ENCODE measurements at places on chromosomes 7 and 10.

- DNase-seq = no peak
Observed at GRCh38 chr10:49220679-49221078, 32.5 kb upstream of the TMEM273 start.

- DNase-seq = no peak
Observed at GRCh38 chr7:108592646-108593201, 23.1 kb downstream of the DNAJB9 start.

- no peak for DNase-seq
Observed at GRCh38 chr10:103967448-103968071, 620 bp downstream of the SLK start.

DNA sequence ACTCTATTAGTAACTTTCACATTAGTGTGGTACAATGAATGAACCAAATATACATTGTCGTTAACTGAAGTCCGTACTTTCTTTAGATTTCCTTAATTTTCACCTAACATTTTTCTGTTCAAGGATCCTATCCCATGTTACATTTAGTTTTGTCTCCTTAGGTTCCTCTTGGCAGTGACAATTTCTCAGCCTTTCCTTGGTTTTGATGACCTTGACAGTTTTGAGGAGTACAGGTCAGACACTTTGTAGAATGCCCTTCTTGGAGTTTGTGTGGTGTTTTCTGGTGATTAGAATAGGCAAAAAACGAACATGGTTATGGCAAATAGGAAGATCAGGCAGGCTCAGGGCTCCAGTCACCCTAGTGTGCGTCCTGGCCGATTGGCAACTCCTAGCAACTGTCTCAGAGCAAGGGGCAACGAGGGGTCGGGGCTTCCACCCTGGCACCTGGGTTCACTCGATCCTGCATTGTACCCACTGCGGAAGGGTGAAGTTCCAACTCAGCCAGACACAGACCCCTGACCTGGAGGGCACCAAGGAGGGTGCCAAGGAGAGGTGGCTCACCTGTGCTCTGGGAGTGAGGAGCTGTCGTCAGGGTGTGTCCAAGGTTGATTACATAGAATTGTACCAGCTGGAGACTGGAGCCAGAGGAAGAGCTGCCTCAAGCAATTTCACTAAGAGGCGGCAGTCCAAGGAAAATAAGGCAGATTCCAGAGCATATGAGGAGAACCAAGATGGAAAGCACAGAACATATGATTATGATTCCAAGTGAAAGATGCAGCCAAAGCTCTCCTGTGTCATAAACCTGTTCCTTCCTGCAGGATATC is 37.5 kb downstream of the PAPSS2 start:
- DNase-seq = no peak

GRCh38 chr10:47404446-47404845 is 20.4 kb upstream of the ZNF488 start:
- DNase-seq = no peak

GRCh38 chr7:96017877-96018276 is 245.5 kb downstream of the DYNC1I1 start:
- DNase-seq = no peak

- DNase-seq = no peak
Observed at GRCh38 chr7:150980663-150981062, 2.5 kb upstream of the KCNH2 start.

DNA sequence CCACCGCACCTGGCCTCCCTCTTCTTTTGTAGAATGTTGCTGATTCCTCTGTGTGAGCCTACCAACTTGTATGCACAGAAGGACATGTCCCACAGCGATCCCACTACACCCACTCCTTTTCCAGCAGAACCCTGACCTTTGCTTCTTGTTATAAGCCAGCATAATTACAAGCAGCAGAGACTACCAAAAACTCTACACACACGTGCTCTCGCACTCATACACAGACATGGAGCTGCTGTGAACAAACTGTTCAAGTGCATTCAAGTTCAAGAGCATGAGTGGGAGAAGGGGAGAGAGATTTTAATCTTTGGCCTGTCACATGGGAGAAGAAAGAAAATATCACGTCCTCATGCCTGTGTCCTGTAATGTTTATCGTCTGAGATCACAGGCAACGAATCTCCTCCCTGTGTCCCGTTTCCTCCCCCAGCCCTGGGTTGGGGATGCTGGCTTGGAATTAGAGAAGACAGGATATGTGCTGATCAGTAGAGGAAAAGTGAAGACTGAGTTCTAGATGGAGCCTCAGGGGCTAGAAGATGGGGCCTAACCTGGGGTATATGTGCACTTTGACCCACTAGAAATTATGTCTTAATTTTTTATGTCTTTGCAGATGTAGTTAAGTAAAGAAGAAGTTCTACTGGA is 79.6 kb downstream of the NHLRC2 start:
- DNase-seq = no peak

DNA sequence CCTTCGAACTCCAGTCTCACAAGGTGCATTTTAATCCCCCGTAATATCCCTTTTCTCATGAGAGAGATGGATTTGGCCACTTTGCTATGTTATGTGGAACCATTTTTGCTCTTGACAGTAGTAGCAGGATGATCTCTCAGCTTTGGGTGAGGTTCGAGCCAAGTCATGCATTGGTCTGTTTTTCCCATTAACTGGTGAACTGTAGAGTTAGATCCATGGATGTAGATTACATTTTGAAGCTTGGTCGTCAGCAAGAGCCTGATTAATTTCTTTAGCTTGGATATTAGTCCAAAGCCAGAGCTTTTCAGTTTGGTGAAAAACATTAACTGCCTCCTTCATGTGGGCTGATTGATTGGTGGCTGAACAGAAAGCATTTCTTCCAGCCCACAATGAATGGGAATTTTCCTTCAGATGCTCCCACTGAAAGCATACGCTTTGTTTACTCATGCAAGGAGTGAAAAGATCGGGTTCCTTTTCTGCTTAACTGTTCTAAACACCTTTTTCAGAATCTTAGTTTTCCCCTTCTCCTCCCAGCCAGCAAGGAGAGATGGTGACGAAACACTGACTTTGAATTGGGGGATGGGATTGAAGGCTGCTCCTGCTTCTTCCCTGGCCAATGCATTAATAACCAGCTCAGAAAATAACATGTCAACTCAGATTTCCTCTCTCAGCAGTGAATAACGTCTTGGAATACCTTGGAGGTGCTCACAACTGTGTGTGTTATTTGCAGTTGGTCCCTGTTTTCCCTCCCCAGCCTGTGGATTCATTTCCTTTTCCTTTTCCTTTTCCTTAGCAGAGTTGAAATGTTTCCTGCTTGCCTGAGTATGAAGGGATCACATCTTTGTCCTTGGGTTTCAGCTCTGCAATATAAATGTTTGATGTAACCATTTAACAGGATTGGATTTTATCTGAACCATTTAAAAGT is 351.8 kb upstream of the FZD8 start:
- no peak for DNase-seq

DNA sequence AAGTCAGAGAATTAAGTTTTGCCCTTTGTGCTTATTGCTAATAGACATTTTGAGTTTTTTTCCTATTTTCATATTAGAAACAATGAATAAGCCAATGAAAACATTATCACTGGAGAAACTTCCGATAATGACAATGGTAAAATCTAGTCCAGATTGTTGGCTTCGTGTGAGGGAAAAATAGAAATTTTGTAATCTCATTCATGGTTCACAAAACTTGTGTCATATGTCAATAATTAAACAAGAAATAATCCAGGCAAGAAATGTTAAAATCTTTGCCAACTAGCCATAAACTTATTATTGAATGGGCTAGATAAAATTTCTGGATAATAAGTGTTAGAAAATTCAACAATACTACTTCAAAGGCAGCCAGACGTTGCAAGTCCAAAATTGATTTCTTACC is 36.6 kb downstream of the RNLS start:
- DNase-seq = no peak

GRCh38 chr10:69089638-69090599 is 2.0 kb downstream of the SRGN start:
- no peak for DNase-seq

DNA sequence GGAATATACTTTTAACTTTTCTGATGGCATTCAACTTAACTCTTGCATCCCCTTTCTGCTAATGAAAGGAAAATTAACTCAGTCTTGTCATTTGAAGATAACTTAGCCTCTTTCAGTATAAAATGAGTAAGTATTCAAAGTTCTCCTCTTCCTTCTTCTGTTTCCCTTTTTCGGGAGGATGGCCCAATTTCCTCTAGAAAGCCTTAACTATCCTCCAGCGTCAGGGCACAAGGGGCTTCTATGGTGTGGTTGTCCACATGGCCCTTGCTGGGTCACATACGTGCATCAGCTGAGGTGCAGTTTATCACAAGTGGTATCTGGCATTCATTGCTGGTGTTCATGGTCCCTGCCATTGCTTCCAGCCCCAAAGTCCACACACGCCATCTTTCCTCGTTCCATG is 17.8 kb upstream of the GSAP start:
- no peak for DNase-seq

GRCh38 chr7:44338600-44338999 is 13.2 kb upstream of the CAMK2B start:
- no peak for DNase-seq

- no peak for DNase-seq
Observed at GRCh38 chr7:13904007-13904406, 85.5 kb downstream of the ETV1 start.

DNA sequence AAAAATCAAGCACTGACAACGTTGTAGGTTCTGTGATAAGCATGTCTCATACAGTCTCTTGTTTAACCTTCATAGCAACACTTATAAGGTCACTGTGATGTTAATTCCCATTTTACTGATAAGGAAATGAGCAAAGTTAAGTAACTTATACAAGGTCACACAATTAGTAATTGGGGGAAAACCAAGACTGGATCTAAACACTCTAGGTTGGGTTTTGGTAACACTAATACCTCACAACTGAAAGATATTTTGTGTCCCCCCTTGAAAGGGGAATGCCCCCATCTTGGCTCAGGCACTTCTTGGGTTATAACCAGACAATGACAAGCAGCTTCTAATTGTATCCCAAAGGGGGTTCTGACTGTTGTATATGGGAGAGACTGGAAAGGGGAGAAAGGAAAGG is 36.0 kb upstream of the ABCB4 start:
- no peak for DNase-seq

GRCh38 chr7:40709062-40709964 is 574.5 kb downstream of the SUGCT start:
- no peak for DNase-seq

GRCh38 chr7:8120390-8121058 is 141.4 kb downstream of the ICA1 start:
- no peak for DNase-seq

- DNase-seq = no peak
Observed at GRCh38 chr7:50828116-50828515, 45.4 kb upstream of the GRB10 start.

GRCh38 chr7:50565977-50566376 is 772 bp upstream of the DDC start:
- no peak for DNase-seq

DNA sequence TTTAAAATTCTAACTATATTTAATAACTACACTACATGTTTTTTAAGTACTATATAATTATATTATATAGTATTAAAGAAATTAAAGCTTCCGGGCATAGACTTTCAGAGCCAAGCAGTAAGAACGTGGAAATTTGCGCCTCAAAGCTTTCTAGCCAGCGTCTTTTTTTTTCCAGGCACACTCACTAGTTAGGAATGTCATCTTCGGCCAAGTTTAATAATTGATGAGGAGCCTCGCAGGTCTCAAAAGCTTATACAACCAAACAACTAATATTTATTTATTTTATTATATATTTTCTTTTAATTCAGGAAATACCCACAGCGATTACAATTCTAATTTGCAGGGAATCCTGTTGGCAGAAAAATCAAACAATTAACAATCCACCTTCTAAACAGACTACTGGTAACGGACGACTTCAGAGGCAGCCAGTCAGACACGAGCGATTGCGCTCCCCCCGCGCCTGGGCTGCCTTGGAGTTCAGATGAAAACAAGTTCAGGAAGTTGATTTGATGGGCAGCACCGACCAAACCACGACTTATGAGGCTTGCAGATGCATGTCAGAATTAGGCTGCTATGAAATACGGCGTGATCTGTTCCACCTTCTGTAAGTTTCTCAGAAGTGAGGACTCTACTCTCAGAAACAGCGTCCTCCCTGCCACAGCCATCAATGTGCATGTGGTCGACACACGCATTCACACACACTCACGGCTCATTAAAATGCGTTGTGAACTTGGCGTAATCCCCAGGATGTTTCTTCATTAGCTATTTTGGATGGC is 431.8 kb upstream of the MGMT start:
- DNase-seq = no peak

- DNase-seq = no peak
Observed at GRCh38 chr10:7272008-7272407, 138.8 kb downstream of the SFMBT2 start.

- DNase-seq = no peak
Observed at GRCh38 chr10:75746356-75746755, 314.9 kb downstream of the LRMDA start.

DNA sequence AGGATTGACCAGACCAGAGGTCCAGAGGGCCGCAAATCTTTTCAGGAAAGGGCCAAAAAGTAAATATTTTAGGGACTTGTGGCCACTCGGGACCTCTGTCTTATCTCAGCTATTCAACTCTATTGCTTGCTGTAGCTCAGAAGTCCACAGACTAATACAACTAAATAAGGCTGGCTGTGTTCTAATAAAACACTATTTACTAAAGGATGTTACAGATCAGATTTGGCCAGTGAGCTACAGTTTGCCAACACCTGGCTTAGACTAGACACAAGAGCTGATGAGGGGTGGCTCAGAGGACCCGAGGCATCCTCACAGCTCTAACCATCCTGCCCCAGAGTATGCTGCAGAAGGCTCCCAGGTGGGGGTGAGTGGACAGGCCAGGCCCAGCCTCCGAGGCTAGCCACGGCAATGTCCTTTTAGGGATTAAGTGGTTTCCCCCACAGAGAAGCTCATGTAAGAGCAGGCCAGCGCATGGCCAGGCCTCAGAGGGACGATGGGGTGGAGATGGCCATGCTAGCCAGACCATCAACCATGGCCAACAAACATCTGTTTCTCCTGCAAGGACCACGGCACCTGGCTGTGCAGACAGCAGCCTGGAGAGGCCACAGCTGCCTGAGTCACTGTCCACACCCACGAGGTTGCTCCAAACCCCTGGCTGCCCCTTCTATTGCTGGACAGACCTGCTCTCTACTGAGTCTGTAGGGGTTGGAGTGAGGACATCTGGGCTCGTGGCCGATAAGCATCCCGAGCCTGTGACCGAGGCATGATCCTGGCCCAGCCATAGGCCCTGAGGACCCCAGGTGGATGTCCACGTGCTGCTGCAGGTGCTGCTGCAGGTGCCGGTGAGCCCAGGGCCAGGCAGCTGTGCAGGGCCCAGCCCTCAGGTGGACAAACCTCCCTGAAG is 76.5 kb downstream of the AFAP1L2 start:
- no peak for DNase-seq

DNA sequence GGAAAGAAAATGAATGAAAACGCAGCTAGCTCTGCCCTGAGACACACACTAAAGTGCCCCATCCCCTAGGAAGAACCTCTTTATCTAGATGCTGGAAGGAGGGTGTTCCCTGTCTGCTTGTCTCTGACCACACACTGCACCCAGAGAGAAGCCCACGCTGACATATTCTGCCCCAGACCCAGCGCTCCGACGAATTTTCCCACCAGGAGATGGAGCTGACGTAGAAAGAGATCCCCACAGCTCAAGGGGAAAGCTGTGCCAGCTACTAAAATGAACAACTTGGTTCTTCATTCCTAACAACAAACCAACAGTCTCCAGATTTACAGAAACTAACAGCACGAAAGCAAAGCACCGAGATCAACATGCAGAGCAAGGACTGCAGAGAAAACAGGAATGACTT is 73.3 kb downstream of the KIAA1549 start:
- no peak for DNase-seq

Measured in chondrocyte (in vitro differentiated cells).